ENCODE measurements at places on chromosomes 13 and 19.

GRCh38 chr13:36683701-36684100 lies 9.9 kb downstream of the SERTM1 start:
- no peak for DNase-seq

DNA sequence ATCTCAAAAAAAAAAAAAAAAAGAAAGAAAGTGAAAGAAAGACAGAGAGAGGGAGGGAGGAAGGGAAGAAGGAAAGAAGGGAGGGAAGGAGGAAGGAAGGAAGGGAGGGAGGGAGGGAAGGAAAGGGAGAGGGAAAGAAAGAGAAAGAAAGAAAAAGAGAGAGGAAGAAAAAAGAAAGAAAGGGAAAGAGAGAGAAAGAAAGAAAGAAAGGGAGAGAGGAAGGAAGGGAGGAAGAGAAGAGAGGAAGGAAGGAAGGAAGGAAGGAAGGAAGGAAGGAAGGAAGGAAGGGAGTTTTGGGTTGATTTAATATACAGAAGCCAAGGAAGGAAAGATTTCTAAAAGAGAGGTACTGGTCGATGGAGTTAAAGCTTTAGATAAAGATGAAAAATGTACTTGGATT lies 28.8 kb downstream of the DEDD2 start:
- no peak for DNase-seq

GRCh38 chr19:14021474-14021873 lies 6.5 kb upstream of the RLN3 start:
- no peak for DNase-seq

DNA sequence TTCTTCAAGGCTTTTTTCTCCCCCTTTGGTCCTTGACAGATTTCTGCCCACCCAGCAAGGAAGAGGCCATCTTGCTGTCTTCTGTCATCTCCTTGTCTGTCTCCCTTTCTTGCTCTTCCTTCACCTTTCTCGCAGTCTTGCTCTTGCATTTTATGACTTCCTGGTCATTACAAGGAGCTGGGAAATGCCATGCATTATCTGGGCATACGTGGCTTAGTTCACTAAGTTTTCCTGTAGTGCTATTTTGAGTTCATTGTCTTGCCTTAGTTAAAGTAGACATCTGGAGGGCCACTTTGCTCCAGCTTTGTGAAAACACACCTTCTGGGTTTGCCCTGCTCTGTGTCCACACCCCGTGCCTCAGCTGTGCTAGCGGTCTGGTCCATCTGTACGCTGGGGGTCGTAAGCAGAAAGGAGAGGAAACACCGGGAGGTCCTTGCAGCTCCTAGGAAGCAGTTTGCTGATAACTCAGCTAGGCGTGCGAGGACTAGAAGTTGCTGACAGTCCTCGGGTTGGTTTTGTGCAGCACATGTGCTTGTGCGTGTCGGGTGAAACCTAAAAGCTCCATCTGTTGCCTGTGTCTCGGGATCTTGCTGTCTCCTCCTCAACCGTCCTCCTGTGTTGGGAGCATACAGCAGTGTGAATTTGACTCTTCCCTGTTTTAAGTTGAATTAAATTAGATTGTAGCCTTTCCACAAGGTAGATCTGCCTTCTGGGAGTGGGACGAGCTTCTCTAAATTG lies 59.4 kb downstream of the ARHGEF7 start:
- no peak for DNase-seq

GRCh38 chr19:38319421-38320258 lies at the start of gene KCNK6:
Gene KCNK6, plus strand, starts transcription at chr19:38319845. Its CDS starts 106 bp downstream, at chr19:38319951.
- no peak for DNase-seq

- DNase-seq = no peak
Observed at GRCh38 chr13:103164251-103164650, 98.0 kb upstream of the SLC10A2 start.

- no peak for DNase-seq
Observed at GRCh38 chr13:99083981-99084380, 106.1 kb upstream of the DOCK9 start.

DNA sequence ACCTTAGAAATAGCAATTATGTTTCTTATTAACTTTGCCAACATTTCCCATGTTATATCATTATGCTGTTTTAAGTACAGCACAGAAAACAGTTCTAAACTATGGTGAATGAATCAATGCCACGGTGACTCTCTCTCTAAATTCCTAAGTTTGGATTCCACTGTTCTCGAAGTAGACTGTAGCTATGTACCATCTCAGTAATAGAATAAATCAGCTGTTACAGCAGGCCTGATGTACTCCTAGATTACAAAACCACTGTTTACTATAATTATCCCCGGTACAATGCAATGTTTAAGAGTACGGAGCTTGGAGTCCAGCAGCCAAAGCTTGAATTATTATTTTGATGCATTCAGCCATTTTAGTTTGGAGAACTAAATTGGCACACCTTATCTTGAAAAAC lies 476.3 kb upstream of the SLITRK1 start:
- DNase-seq = no peak

DNA sequence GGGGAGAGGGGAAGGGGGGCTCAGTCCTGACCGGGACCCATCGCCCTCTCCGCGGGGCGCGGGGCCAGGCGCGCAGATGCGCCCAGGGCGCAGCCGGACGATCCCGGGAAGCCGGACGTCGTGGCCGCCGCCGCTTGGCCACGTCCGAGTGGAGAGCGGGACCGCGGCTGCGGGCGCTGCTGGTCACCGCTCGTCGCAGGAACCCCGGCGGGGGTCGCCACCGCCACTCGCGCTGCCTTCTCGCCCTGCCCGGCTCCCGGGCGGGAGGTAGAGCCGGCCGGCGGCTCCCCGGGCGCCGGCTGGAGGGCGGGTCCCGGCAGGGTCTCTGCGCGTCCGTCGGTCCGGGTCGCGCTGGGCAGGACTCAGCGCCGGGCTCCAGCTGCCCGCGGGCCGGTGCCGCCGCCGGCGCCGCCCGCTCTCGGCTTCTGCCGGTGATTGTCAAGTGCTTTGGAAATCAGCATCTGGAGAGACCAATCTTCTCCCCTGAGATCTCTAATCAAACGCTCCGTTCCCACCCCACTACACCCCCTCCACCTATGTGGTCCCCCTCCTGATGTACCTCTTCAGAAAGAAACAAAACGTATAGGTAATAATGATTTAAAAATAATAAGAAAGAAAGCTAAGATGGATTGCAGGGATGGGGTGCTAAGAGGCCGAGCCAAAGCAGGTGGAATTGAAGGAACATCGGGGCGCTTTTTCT lies 464.4 kb downstream of the ITGBL1 start:
- DNase-seq = no peak

DNA sequence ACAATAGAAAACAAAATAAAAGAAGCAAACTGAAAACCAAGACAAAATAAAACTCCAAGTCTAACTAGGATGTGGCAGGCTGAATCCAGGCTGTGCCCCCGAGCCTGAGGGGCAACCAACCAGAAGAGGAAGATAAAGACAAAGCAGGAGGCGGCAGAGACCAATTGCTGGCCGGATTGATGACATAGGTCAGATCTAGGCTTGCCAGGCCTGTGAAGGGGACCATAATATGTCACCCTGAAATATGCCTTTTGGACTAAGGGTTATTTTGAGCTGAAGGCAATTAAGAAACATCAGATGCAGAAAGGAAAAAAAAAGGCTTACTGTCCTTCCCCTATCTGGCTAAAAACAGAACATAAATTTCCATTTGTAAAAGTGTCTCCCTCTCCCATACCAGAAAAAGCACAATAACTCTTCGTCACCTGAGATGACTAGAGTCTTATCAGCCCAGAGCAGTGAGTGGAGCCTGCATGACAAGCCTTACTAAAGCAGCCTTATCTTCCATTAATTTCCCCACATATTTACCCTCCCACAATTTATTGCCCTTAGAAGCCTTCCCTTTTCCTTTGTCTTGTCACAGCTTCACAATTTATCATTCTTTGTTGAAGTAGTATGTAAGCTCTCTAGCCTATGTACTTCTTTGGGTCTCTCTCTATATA lies 22.8 kb downstream of the ATP8A2 start:
- peak; percentile 17 for DNase-seq

DNA sequence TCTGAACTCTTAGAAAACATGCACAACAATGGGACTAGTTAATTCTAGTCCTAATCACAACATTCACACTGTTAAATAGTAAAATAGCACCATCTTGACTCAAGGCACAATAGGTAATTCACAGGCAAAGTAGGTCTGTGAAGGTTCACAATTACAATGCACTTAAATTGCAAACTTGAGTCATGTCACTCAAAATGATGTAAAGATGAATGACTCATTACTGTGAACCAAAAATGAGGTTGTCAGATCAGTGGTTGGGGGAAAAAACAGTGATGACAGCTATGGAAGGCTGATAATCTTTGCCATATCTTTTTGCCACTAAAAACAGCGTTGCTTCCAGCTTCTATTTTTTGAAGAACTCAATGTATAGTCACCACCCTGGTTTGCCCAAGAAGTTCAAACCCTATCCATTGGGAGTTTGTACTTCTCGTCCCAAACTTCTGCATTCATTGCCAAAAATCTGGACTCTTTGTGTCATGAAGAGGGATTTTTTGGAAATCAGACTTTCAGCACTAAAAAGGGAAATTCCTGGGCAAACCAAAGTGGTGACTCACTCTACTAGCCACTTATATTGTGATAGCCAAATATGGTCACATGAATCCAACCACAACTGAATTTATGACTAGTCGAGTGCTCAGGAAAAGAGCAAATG lies 200.9 kb upstream of the TMTC4 start:
- no peak for DNase-seq

DNA sequence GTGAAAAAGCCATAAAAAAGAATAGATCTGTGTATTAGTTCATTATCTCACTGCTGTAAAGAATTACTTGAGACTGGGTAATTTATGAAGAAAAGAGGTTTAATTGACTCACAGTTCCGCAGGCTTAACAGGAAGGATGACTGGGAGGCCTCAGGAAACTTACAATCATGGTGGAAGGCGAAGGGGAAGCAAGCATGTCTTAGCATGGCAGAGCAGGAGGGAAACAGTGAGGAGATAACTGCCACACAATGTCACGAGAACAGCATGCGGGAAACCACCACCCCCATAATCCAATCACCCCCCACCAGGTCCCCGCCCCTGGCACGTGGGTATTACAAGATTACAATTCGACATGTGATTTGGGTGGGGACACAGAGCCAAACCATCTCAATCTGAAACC lies 39.1 kb upstream of the EEF1AKMT1 start:
- DNase-seq = no peak

DNA sequence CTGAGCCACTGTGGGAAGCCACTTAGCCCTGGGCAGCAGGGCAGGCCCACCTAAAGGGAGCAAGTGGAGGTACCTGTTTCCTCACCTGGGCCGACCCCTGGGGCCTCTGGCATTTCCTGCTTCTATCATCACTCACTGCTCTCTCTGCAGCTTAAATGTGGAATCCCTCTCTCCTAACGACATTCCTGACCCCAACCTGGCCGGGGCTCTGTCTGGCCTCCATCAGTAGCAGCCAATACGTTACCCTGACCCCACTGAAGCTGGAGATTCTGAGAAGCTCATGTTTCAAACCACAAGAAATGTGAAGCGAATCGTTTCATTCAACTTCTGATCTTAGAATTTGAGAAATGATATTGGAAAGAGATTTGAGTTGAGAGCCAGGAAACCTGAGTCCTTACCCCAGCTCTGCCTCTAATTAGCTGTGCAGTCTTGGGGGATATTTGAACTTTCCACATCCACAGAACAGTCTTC lies 39.9 kb downstream of the DOCK9 start:
- DNase-seq = no peak

DNA sequence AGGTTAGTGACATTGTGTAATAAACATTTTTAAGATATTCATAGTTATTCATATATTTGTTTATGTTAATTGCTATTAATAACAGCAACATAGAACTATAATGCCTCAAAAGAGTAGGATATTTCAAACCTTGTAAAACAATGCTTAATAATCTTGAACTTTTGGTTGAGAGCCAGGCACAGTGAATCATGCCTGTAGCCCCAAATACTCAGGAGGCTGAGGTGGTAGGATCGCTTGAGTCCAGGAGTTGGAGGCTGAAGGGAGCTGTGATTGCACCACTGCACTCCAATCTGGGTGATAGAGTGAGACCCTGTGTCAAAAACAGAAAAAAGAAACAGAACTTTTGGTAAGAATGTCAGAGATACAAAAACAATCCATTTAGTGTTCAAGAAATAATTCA lies 213.9 kb upstream of the SLITRK1 start:
- no peak for DNase-seq

GRCh38 chr13:106210324-106210723 lies 325.1 kb downstream of the EFNB2 start:
- no peak for DNase-seq

DNA sequence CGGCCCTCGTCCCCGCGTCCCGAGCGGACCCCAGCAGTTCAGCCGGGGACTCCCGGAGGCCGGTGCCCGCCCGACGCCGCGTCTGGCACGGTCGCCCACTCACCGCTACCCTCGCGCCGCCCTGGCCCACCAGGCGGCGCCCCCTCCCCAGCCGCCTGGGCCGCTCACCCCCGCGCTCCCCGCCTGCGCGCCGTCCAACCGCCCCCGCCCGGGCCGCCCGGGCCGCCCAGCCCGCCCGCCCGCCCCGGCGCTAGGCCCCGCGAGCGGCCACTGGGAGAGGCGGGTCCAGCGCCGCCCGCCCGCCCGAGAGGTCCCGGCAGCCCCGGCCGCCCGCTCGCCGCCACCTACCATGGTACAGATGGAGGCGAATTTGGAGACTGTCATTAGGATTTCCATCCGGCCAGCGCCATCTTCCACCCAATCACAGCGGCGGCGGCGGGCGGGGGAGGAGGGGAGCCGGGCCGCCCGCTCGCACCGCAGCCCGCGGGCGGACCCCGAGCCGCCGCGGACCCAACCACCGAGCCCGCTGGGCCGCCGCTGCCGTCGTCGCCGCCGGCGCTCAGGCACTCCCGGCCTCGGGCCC lies at the start of gene USP12:
TSS of gene USP12 (minus strand) at position 568 of the 583 bp plus-strand sequence. CDS start at position 396, 172 bp downstream.
- DNase-seq = no peak

GRCh38 chr13:27783111-27783510 lies 9.2 kb upstream of the GSX1 start:
- no peak for DNase-seq

DNA sequence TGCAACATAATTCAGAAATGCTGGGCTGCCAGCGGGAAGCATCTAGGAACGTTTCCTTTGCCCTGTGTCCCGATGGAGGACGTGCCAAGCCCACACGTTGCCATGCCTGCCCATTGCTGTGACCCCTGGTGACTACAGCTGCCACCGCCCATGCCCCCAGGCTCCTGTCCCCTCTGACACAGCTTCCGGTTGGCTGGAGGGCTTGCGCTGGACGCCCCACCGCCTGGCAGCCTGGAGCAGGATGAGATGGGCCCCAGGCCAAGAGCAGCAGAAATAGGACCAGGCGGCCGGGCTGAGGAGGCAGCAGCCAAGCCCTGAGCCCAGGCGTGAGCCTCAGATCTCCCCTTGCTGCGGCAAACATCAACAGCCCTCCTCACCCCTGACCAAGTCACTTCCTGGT lies 125.9 kb downstream of the COL4A2 start:
- DNase-seq = no peak

GRCh38 chr19:48344892-48345291 lies 18.8 kb downstream of the TMEM143 start:
- no peak for DNase-seq

DNA sequence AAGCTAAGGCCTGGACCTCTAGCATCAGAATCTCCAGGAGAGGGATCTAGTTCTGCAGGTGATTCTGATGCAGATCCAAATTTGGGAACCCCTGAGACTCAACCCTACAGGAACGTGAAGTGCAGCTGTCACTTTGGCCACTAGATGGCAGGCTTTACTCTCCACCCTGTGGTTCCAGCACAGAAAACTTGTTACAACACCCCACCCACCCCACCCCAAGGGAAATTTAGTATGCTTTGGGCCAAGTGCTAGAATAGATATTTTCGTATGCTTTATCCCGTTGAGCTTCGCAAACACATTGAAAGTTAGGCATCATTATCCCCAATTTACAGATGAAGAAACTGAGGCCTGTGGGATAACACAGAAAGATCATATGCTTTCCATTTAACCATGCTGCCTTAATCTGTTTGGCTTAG lies 232.0 kb downstream of the B3GLCT start:
- DNase-seq = no peak
